Right atrium auricular region (tissue), 2 donors: ENCODE measurements at places on chromosomes 6 and 20. TPM values are rescaled to one million over a fixed set of nuclear protein-coding genes. Genes with fewer than 3 reads are reported as not detected.

The CST7 gene
- total RNA-seq: 3.2 TPM

DNA sequence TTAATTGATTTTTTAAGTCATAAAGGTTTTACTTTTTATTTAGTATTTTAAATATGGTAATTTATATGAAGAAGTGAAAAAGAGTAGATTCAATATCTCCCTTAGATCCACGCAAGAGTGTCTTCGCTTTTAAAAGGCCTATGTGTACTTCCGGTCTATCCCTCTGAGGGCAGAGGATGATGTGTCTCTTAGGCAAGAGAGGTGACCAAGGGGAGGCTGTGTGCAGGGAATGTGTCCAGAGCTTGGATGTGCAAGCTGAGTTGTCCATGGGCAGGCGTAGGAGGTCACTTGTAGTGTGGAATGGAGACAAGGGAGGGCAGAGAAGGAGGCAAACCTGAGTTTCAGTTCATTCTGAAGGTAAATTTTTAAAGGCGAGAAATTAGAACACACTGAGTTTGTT is 113.9 kb downstream of the CRYBG1 start:
- no peaks in the 10 kb centered on the region for H3K36me3 ChIP-seq
- H3K4me3 ChIP-seq: no peak overlapping the region
- no peak overlapping the region for H3K27ac ChIP-seq

GRCh38 chr6:137937834-137938233 is 70.8 kb downstream of the TNFAIP3 start:
- no peak overlapping the region for H3K4me3 ChIP-seq
- no peaks in the 10 kb centered on the region for H3K4me1 ChIP-seq
- no peaks in the 10 kb centered on the region for H3K27me3 ChIP-seq
- H3K36me3 ChIP-seq: no peaks in the 10 kb centered on the region
- DNase-seq: no peak
- H3K27ac ChIP-seq: no peak overlapping the region

The KIAA0408 gene
- 1.8 TPM for total RNA-seq

The CFB gene
- total RNA-seq: 126 TPM

The PXT1 gene
- 0.24 TPM for total RNA-seq

The AURKA gene
- total RNA-seq: 7.6 TPM

- no peaks in the 10 kb centered on the region for H3K4me1 ChIP-seq
- no peak overlapping the region for H3K4me3 ChIP-seq
- H3K27ac ChIP-seq: no peak overlapping the region
- no peak for DNase-seq
- no peaks in the 10 kb centered on the region for H3K27me3 ChIP-seq
- H3K36me3 ChIP-seq: no peaks in the 10 kb centered on the region
Observed at GRCh38 chr6:90072935-90073464, 178.7 kb downstream of the GJA10 start.

GRCh38 chr6:49030251-49031020 is 432.6 kb downstream of the MMUT start:
- no peak overlapping the region for H3K4me3 ChIP-seq
- H3K36me3 ChIP-seq: no peaks in the 10 kb centered on the region
- DNase-seq: no peak
- H3K27ac ChIP-seq: no peak overlapping the region
- no peaks in the 10 kb centered on the region for H3K4me1 ChIP-seq
- H3K27me3 ChIP-seq: no peaks in the 10 kb centered on the region
